ENCODE measurements at places on chromosomes 3 and 15.

- DNase-seq, result no peak
Observed at GRCh38 chr3:155184011-155184410, 103.9 kb downstream of the MME start.

GRCh38 chr3:72331076-72331475 lies 517.2 kb downstream of the SHQ1 start:
- no peak for DNase-seq

DNA sequence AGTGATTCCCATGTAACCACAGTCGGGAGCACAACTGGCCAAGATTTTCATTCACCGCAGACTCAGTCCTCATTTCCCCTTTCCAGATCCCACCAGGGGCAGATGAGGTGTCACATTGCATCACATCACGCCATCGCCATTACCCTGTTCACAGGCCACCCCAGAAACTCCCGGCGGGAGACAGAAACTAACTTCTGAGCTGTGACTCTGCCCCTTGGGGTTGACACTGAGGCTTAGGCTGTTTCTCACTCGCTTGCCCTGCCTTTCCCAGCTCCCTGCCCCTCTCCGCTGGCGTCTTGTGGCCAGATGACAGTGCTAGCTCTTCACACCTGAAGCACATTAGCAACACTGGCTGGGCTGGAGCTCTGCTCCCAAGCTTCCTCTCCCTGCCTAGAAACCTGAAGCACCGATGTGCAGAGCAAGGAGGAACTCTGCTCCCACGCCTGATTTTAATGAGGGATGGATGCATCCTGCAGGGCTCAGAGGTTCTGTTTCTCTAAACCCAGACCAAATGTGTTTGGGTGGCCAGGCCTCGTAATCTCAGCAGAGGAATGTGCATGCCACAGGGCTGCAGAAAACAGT lies 88.8 kb upstream of the CTDSPL start:
- no peak for DNase-seq

GRCh38 chr15:97425596-97425995 lies 534.9 kb upstream of the ARRDC4 start:
- DNase-seq, result no peak

DNA sequence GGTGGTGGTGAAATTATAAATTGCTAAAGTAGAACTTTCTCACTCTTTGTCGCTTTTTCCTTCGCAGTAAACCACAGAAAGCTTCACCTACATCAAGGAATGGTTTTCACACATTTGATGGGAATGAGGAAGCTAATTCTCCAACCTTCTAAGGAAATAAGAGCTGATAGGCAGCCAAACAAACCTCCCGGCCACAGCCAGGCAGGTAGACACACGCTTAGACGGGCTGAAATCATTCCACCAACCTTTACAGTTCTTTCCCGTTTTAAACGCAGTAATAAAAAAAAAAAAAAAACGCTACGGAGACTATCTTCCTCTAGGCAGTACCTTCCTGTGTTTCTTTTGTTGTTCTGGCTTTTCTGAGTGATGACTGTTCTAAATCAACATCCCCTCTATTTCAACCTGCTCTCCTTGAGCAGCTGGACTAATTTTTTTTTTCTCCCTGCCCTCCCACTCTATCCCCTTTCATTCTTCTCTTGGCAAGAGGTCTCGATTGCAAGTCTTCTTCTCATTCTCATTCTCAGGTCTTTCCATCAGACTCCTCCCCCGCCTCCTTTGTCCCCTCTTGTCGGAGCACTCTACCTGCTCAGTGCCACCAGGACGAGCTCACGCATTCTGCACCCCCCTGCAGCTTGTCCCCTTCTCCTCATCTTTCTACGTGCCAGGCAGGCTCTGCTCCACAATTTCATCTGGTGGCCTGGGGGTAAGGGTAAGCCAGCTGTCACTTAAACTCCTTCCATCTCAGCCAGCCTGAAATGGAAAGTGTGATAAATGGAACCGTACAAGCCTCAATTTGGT lies 391.1 kb upstream of the MDFIC2 start:
- DNase-seq, result no peak

DNA sequence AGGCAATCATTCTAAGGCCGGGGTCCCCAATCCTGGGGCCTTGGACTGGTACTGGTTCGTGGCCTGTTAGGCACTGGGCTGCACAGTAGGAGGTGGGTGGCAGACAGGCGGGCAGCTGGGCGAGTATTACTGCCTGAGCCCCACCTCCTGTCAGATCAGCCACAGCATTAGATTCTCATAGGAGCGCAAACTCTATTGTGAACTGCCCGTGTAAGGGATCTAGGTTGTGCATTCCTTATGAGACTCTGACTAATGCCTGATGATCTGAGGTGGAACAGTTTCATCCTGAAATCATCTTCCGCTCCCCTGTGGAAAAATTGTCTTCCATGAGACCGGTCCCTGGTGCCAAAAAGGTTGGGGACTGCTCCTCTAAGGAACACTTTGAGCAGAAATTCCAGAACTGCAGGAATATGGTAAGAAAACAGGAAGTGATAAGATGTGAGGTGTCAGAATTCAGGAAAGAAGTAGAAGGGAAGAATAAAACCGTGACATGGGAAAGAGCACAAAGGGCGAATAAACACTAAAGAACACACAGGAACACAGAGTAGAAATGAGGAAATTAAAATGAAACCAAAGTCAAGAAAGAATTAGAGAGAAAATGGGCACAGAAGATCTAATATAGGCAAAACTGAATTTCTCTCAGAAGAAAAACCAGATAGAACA lies 57.6 kb downstream of the PDCD6IP start:
- DNase-seq, result no peak

GRCh38 chr3:54939557-54940300 lies 11.9 kb upstream of the LRTM1 start:
- no peak for DNase-seq

GRCh38 chr15:29770796-29771195 lies 51.5 kb downstream of the TJP1 start:
- no peak for DNase-seq

GRCh38 chr3:143585720-143586456 lies 262.4 kb downstream of the SLC9A9 start:
- DNase-seq, result no peak

GRCh38 chr3:132543011-132543739 lies 53.9 kb upstream of the ACKR4 start:
- no peak for DNase-seq

DNA sequence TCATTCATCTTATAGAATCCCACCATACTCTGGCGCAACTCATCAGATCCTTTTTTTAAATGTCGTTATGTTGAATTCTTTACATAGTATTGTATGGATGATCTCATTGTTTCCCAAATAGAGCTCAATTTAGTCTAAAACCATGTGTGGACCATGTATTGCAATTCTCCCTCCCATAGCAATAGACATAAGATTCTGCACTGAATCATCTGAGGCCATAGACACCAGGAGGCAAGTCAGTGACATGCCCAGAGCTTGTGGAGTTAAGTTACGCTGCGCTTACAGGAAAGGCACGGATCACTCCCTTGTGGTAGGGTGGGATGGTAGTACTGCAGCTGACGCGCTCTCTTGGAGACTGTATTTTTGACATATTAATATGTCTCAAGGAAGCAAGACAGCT lies 211.0 kb downstream of the GABRB3 start:
- DNase-seq, result no peak

DNA sequence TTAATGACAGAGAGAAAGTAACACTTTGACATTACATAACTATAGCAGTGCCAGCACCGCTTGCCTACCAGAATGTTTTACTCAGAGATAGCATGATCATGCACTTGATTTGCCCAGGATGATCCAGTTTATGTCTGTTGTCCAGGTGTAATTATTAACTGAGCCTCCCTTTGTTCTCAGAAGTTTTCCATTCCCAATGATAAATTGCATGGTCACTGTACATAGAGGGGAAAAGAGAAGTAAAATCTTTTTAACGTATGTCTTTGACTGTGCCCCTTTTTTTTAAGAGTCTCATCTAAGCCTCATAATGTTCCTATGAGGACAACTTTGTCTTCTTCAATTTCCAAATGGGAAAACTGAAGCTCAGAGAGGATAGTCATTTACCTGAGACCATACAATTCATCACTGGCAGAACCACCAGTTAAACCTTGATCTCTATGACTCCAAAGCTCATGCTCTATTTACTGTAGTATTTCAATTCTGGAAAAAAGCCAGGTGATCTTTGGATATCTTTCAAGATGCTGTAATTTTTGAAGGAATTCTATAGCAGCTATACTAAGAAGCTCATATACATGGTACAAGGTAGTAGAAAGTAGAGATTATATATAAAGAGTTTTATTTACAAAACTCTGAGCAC lies 25.1 kb downstream of the C3orf85 start:
- no peak for DNase-seq

- no peak for DNase-seq
Observed at GRCh38 chr3:114384558-114384903, 90.7 kb downstream of the TIGIT start.

GRCh38 chr3:151579571-151580270 lies 118.9 kb upstream of the IGSF10 start:
- no peak for DNase-seq

- DNase-seq, result peak; percentile 36
Observed at GRCh38 chr15:31457161-31457560, 130.5 kb downstream of the KLF13 start.

DNA sequence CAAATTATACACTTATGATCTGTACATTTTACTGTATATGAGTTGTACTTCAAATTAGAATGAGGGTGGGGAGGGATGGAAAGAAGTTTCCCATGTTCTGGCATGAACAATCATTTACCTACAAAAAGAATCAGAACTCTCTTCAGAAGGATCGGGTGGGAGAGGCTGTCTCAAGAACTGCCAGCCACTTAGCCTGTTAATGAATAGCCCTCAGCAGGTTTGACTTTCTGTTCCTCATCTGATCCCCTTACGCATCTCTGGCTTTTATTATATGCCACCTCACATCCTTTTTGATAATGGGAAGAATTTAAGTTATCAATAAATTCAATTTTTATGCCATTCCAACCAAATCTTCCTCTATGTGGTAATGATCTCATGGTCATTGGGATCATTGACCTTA lies 168.3 kb upstream of the TGFBR2 start:
- DNase-seq, result no peak

DNA sequence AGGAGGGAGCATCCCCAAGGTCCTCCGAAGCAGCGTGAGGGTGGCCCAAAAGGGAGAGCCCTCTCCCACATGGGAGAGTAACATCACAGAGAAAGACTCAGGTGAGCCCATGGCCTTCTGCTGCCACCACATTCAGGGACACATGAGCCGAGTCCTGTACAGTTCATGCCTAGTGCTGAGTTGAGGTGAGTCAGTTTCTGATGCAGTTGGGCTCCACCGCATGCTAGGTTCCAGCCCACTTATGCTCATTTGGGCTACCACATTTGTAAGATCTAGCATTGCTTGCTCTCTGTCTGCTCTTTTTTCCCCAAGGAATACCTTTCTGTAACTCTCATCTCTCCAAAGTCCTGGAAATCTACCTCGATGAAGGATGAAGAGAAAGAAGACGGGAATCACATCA lies 77.1 kb downstream of the SETD5 start:
- DNase-seq, result no peak

- DNase-seq, result peak; percentile 91
Observed at GRCh38 chr15:66851311-66852063, 149.5 kb downstream of the SMAD6 start.

GRCh38 chr3:101603184-101603583 lies 29.2 kb downstream of the PCNP start:
- no peak for DNase-seq

GRCh38 chr15:62124176-62124972 lies 40.7 kb downstream of the C2CD4B start:
- DNase-seq, result no peak
